Left cardiac atrium (tissue), 4 donors: ENCODE measurements at places on chromosomes 7 and 10. TPM values are rescaled to one million over a fixed set of nuclear protein-coding genes. Genes with fewer than 3 reads are reported as not detected.

- peak; percentile 44 for DNase-seq
Measured at GRCh38 chr10:62805231-62806099, 945 bp downstream of the ADO start.

DNA sequence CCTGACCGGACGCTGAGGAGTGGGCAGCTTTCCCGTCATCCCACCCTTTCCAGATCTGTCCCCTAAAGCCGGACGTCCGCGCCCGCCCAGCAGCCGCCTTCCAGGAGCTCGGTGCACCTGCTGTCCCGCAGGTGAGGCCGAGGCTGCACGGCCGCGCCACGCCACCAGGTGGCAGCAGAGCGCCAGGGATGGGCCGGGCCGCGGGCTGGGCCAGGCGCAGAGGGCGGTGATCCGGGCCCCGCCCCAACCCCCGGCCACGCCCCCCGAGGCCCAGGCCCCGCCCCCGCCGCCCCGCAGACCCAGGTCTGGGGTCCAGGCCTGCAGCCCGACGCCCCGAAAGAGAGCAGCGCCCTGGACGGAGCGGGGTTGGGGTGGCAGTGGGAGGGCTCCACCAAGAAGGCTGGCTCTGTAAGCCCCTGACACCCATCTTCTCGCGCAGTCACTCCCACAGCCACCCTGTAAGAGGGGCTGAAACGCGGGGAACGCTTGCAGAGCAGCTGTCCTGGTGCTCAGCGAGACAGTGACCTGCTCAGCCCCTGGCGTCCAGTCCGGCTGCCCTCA, 32.2 kb downstream of the FOXL3 start:
- DNase-seq: peak; percentile 67

GRCh38 chr7:41948503-41948902, 245.6 kb upstream of the INHBA start:
- DNase-seq: no peak

DNA sequence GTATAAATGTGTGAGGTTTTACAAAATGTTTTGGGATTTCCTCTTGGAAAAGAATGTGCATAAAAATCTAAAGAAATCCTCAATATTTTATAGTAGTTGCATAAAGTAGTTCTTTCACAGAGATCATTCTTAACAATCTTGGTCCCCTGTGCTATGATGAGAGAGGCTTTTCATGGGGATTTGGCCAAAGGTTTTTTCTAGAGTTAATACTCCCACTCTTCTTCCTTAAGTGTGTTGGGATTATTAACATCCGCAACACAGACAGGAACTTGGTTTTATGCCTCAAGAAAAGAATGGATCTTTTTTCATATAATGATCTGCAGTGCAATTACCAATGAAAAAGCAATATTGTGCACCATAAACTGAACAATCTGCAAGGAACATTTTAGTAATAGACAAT, 71.5 kb downstream of the AGMO start:
- no peak for DNase-seq

DNA sequence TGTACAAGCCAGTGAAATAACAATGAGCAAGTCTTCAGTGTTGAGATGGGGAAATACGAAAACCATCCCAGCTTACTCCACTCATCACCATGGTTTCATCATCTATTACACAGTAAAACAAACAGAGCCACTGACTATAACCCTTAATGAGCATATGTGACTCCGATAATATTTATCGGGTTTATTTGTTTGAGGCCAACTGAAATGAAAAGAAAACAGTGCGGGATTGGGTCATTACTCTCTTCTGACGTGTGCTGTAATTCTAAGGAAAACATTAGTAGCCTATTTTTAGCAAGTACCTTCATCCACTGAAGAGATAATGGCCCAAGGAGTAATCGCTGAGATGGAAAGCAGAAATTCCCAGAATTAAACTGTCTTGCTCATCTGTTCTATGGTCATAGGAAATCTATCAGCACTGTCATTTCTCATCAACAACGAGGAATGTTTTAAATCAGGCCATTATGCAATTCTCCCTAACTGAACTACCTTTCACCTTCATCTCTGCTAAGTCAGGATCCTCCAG, 716.5 kb downstream of the INHBA start:
- no peak for DNase-seq

GRCh38 chr7:116443101-116443523, 56.4 kb upstream of the CAV2 start:
- DNase-seq: no peak

ABCB1 gene
- 5.9 TPM for total RNA-seq
